ENCODE measurements at places on chromosomes 11 and 22.
A peak's percentile ranks its signal among the peaks of the same experiment; 100 is the strongest.

DNA sequence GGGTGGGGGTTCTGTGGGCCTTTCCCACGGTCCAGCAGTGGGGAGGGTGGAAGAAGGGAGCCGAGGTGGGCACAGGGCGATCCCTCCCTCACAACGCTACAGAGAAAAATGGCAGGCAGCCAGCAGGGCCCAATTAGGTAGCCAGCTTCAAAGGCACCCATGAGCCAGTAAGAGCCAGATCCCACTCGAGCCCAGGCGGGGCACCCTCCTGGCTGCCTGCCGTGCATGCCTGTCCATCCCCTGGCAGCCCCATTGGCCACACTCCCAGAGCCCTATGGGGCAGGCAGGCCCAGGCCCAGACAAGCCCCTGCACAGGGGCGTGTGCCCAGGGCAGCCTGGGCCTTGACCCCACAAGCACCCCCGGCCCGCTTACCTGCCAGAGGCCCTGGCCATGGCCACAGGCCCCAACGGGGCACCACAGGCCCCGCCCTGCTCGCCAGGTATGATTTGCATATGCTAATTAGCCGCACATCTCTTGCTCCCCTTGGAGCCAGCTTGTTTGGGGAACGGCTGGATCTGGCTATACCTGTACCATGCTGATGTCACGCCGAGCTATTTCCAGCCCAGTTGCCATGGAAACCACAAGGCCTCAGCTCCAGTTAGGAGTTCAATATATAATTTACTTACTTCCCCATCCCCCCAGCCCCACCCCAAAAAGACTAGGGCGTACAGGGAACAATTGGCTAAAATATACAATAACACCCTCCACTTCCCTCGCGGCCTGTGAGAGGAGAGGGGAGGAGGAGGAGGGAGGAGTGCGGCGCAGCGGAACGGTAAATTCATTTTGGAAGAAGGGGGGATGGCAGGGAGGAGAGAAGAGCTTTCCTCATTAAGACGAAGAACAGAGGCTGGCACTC, 47.5 kb upstream of the TCF20 start:
- no peak overlapping the region for H3K4me3 ChIP-seq
- no peak for DNase-seq

DNA sequence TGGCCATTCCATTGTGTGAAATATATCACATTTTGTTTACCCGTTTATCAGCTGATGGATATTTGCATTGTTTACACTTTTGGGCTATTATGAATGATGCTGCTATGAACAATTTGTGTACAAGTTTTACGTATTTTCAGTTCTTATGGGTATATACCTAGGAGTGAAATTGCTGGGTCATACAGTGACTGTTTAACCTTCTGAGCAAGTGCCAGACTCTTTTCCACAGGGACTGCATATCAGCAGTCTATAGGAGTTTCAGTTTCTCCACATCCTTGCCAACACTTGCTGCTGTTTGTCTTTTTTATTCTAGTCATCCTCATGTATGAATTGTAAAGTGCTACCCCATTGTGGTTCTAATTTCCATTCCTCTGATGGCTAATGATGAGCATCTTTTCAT, 108.2 kb downstream of the EMSY start:
- H3K27me3 ChIP-seq: no peaks in the 10 kb centered on the region
- no peak overlapping the region for H3K27ac ChIP-seq
- no peak overlapping the region for H3K4me3 ChIP-seq
- no peak for DNase-seq
- no peaks in the 10 kb centered on the region for H3K4me1 ChIP-seq

DNA sequence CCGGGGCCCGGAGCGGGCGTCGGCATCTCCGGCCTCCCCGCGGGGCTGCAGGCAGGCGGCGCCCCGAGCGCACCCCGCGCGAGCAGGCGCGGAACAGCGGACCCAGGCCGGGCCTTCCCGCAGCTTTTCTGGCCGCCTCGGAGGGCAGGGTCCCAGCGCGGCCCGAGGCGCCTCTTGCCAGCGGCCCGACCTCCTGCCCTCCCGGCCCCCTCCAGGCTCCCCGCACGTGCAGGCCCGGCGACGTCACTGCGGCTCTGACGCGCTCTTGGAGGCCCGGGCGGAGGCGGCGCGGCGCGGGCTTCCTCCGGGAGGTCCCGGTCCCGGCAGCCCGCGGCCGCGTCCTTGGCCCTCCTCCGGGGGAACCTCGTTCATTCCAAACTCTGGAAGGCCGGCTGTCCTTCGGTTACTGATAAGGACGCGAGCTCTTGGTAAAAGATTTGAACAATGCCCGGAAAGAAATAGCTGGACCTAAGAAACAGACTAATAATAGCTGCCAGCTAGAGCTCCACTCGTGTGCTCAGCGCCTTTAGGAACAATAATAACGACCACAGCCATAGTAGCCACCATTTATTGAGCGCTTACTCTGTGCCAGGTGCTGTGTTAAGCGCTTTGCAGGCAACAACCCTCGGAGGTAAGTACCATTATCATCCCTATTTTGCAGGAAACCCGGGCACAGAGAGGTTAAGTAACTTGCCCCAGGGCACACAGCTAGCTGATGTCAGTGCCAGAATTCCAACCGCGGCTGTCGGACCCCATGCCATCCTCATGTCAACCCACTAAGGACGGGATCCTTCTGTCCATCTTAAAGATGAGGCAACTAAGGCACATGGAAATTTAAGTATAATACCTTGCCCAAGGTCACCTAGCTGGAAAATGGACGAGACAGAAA, 39.1 kb upstream of the CREB3L1 start:
- no peaks in the 10 kb centered on the region for H3K36me3 ChIP-seq
- H3K4me1 ChIP-seq: peaks cover 31% of the 10 kb centered on the region
- DNase-seq: no peak
- H3K4me3 ChIP-seq: peak overlapping the region; percentile 73

- H3K36me3 ChIP-seq: no peaks in the 10 kb centered on the region
- H3K4me3 ChIP-seq: no peak overlapping the region
- DNase-seq: no peak
- H3K27me3 ChIP-seq: no peaks in the 10 kb centered on the region
These were observed 2.6 kb upstream of the RAB3IL1 start for GRCh38 chr11:61919705-61920631.

DNA sequence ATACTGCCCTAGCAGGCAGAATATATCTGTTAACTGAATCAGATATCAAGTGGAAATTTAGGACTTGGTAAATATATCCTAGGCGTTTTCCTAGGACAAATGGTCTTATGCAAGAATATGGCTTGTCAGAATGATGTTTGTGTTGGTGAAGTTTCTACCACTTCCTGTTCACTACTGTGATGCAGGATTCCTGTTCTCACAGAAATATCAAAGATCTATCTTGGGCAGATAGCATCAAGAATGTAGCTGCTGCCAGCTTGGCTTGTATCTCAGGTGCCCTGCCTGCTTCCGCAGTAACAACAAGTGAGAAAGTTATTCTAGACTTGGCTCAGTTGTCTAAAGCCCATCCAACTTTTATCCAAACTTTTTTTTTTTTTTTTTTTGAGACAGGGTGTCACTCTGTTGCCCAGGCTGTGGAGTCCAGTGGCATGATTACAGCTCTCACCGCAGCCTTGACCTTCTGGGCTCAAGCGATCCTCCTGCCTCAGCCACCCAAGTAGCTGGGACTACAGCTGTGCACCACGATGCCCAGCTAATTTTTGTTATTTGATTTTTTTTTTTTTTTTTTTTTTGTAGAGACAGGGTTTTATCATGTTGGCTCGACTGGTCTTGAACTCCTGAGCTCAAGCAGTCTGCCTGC, 61.3 kb downstream of the PPME1 start:
- H3K27me3 ChIP-seq: no peaks in the 10 kb centered on the region
- no peak overlapping the region for H3K27ac ChIP-seq
- H3K4me3 ChIP-seq: no peak overlapping the region
- H3K4me1 ChIP-seq: no peaks in the 10 kb centered on the region
